SJSA1 (cell line): ENCODE measurements at places on chromosomes 6 and 20.

DNA sequence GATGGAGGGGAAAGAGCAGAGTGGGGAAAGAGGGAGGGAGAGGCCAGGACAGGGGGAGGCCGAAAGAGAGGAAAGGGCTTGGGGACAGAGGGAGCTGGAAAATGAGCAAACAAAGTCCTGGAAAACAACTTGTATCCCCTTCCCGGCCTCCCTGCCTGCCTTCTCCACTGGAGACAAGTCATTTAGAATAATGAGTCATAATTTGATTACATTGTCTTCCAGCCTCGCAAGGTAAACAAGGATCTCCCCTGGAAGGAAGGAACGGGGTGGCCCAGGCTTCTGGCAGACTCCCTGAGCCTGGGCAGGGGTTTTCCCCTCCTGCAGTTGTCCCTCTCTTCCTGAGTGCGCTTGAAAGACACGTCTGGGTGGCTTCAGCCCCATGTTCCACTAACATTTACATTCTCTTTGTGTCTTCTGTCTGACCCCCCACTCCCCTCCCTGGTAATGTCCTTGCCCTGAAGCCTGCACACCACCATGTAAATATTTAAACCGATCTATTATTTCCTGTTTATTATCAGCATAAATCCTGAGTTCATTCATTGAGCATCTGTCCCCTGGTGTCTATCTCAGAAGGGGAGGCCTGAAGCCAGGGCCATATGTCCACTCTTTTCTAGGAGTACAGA, 12.1 kb upstream of the MRPS18A start:
- peak; percentile 94 for DNase-seq

DNA sequence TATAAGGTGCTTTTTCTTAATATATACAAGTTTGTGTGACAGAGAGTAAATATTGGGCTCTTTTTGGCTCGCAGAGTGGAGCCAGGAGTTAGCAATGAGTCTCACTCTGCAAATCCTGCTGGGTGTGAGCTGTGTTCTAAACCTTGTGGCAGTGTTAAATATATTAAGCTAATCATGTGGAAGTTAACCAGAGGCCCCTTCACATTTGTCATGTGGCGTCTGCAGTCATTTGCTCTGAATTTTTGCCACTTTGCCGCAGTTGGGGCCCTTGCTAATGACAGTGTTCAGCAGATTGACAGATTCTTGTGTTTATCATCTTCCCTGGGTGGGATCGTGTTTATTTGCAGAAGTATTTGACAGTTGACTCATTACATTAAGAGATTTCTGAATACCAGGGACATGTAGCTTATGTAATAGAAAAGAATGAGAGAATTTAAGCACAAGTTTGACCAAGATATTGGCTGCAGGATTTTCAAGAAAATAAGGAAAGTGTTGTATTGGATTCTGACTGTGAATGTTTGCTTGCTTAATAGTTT, 37.9 kb downstream of the SPATA2 start:
- DNase-seq, result no peak

DNA sequence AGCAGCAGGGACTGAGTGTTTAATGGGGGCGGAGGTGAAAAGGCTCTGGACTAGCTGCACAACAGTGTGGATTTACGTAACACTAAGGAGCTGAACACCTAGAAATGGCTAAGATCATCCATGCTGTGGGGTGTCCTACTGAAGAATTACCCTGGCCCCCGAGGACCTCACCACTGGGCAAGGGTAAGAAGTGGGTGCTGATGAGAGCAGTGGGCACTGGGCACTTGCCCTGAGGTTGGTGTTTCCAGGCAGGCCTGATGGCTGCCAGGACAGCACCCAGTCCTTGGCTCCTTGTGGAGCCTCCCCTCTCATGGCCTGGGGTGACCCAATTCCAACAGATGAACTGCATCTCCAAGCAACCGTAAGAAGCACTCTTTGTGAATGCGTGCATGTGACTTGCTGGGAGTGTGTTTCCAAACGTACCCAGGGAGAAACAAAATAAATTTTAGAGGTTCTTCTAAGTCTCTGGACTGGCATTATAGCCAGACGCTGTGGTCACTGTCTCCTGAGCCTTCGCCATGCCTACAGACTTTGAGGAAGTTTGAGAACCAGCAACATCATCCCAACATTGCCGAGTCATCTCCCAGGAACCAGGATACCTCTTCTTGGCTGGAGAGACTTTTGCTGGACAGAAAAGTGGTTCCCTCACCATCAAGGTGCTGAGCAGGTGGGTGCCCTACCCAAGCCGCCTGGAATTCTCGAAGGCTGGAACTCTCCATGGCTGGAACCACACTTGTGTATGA, 245.9 kb downstream of the ERMARD start:
- no peak for DNase-seq

GRCh38 chr6:39495640-39496039, 173.1 kb upstream of the KCNK16 start:
- DNase-seq, result no peak

- DNase-seq, result no peak
These were observed 155.2 kb upstream of the ESR1 start for GRCh38 chr6:151652325-151652724.

- no peak for DNase-seq
These were observed 15.9 kb upstream of the ZNF133 start for GRCh38 chr20:18272451-18272850.

- no peak for DNase-seq
These were observed 233.8 kb upstream of the TBX18 start for GRCh38 chr6:84998223-84998622.

- DNase-seq, result no peak
These were observed 20.2 kb upstream of the TNFAIP3 start for GRCh38 chr6:137846772-137847313.

GRCh38 chr6:127592964-127593363, 16.0 kb downstream of the C6orf58 start:
- no peak for DNase-seq

DNA sequence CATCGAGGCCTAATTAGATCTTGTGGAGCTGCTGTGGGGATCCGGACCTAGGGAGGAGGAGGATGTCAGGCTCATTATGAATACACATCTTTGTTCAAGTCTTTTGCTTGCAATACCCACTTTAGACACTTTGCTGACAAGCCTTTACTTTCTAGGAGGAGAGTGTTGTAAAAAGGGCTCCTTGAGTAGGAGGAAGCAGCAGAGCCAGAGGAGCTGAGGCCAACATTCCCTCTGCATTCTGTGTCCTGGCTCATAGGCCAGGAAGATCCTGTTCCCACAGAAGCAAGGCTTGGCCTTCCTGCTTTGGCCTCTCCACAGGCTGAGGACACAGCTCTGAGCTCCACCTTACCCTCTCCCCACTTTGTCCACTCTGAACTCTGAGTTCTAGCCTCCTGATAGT, 67.1 kb downstream of the TPD52L1 start:
- DNase-seq, result peak; percentile 37

- DNase-seq, result no peak
These were observed 698.8 kb downstream of the DOK5 start for GRCh38 chr20:55174172-55174571.

DNA sequence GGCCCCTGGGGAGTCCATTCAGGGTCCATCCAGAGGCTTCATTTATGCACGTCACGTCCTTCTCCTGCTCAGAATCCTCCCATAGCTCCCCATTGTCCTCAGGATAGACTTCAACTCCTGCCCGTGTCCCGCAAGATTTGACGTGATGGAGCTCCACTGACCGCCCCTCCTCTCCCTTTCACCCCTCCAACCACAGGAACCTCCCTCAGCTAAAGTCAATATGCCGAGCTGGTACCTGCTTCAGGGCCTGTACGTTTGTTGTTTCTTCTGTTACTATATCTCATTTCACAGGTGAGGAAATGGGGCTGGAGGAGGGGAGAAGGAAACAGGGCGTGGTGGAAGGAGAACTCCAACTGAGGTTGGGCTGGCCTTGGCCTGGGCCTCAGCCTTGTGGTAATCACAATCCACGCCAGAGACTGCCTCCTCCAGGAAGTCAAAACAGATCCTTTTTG, 38.6 kb downstream of the CEBPB start:
- DNase-seq, result no peak

DNA sequence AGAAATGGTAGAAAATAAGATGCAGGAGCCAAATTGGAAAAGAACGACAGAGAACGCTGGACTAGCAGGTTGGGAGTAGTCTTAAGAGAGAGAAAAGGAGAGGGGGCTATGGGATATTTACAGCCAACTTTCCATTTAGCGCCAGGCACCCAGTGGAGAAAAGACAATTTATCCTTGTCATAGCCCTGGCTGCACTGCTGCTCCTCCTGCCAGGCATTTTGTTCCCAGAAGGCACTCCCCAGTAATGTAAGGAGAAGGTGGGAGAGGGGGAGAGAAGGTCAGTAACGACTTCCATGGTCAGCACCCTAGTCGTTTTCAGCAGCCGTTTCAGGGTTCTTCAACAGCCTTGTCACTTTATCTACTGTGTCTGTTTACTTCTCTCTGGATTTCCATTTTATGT, 159.0 kb downstream of the TRMT11 start:
- DNase-seq, result no peak

- DNase-seq, result no peak
These were observed 476.6 kb upstream of the MARCKS start for GRCh38 chr6:113380591-113380990.

- DNase-seq, result no peak
These were observed 76.3 kb upstream of the PHACTR2 start for GRCh38 chr6:143601504-143601903.

- peak; percentile 60 for DNase-seq
These were observed 263.2 kb upstream of the NT5E start for GRCh38 chr6:85186546-85187175.

DNA sequence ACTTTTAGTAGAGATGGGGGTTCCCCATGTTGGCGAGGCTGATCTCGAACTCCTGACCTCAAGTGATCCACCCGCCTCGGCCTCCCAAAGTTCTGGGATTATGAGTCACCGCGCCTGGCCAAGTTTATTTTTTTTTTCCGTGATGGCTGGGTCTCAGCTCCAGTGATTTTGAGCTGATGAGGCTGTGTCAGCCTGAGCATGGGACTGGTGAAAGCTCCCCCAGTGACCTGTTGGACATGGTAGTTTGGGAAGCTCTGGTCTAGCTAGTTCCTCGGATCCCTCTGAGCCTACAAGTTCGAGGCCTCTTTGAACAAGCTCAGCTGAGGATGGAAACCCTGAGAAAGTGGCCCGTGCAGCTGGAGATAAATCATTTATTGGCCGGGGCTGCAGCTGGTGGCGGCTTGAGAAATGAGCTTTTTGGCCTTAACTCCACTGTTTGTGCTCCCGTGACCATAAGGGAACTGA, 126.8 kb downstream of the SNX5 start:
- peak; percentile 39 for DNase-seq
